ENCODE measurements at places on chromosomes 1 and 21. TPM values are rescaled to one million over a fixed set of nuclear protein-coding genes. Genes with fewer than 3 reads are reported as not detected.

DNA sequence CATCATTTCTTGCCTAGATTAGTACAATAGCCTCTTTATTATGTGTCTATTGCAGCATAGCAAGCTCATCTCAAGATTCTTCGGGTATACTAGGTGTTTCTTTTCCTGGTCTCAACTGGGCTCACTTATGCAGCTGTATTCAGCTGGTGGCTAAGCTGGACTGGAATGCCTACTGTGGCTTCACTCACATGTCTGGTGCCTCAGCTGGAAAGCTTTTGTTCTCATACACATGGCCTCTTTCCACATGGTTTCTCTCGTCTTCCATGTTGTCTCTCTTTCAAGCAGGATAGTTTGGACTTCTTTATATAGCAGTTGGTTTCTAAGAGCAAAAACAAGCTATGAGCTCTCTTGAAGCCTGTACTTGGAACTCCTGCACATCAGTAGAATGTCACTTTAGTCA lies 45.2 kb downstream of the PKN2 start:
- no peak for DNase-seq

DNA sequence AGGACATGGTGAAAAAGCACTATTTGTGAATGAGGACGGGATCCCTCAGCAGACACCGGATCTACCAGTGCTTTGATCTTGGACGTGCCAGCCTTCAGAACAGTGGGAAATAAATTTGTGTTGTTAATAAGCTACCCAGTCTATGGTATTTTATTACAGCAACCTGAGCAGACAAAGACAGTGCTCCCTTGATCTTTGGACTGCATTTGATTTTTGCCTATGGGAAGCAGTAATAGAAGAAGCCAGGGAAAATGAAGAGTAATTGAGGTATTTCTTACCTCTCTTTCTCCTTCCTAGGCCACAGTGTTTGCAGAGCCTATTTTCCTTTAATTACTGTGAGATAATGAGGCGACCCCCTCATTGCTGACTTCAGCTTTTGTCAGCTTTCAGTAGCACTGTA lies 87.9 kb downstream of the PDE4B start:
- DNase-seq, result no peak

DNA sequence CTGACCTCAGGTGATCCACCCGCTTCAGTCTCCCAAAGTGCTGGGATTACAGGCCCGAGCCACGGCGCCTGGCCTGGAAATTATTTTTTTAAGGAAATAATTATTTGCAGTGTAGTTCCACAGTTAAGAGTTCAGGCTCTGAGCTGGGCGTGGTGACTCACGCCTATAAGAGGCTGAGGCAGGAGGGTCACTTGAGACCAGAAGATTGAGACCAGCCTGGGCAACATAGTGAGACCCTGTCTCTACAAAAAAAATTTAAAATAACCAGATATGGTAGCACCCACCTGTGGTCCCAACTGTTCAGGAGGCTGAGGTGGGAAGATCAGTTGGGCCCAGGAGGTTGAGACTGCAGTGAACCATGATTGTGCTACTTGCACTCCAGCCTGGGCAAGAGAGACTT lies 13.9 kb downstream of the H3-3A start:
- no peak for DNase-seq

- no peak for DNase-seq
These were observed 6.4 kb downstream of the XCL1 start for GRCh38 chr1:168582688-168583336.

- DNase-seq, result no peak
These were observed 383.8 kb upstream of the VAMP3 start for GRCh38 chr1:7387053-7387927.

DNA sequence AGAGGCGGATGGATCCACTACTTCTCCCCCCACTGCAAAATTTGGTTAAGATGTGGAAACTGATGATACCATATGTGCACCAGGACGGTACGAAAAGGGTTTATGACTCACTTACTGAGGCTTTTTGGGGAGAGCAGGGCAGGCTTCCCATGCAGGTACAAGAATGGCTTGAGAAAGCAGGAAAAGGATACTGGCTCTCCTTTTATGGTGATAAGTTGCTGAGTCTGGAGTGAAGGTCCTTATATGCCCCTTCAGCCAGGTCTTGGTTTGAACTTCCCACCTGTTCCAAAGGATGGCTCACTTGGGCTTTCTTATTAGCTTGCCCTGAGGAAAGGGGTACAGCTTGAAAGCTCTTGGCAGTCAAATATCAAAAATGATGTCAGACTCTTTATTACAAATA lies 23.1 kb downstream of the MPZL1 start:
- DNase-seq, result no peak

DNA sequence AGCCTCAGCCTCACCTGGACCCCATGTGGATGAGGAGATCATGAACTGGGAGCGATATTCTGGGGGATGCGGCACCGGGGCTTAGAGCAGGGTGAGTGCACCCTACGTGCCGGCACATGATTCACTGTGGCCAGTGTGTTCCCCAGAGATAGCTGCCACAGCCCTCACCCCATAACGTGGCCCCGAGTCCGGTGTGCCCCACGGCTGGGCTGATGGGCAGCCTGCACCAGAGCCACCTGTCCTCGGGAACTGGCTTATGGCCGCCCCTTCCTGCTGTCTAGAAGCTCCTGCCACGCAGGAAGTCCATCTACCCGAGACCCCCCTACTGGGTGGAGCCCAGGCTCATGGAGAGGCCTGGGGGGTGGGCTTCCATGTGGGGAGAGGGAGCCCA lies 39.1 kb upstream of the SLC19A1 start:
- no peak for DNase-seq

- no peak for DNase-seq
These were observed 112.3 kb downstream of the DDX20 start for GRCh38 chr1:111867868-111868440.

- no peak for DNase-seq
These were observed 144.5 kb upstream of the DNAH14 start for GRCh38 chr1:224785040-224785328.

DNA sequence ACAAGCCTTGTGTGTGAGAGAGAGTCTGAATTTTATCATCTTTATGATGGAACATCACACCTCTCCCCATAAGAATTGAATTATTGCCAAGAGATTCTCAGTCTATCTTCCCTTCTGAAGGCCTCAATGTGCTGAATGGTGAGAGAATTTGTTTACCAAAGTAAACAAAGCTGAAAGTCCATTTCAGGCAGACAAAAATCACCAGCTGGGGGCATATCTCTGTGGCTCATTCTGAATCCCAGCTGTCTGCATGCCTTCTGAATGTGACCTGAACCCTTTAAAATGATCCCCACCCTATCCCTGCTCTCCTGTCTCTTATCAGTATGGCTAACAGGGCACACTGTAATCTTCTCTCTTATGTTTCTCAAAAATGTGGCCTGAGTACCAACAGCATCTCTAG lies 99.1 kb upstream of the CAMK1G start:
- DNase-seq, result no peak

DNA sequence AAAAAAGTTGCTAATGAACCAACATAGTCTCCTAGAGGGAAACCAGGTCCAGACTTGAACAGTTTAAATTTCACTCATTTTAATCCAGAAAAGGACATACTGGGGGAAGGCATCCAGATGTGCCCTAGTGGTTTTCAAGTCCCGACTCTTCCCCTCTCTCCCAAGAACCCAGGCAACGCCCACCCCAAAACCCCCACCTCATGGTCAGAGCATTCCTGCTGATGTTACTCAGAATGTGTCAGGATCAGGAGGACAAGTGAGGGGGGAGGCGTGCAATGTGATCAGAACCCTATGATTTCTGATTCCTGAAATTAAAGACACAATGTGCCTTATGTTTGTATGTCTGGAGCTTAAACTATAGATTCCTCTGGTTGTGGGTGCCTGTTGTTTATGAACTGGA lies 1.6 kb upstream of the CTSK start:
- DNase-seq, result no peak

KIAA0040 gene
- total RNA-seq, result 45.6 TPM

OR2T35 gene
- not detected for total RNA-seq

BEND5 gene
- 3.0 TPM for total RNA-seq

Data from activated T-helper 1 cell treated with anti-CD3 and anti-CD28 coated beads, Interleukin-12 subunit alpha, Interleukin-12 subunit beta, Interleukin-2, Interleukin-4 antibody, amounts not matched to agents 30 ng/mL and 10 ng/mL and 1 ng/mL, durations not matched to agents 14 hours and 24 hours and 36 hours (primary cell).